Activated T-cell treated with anti-CD3 and anti-CD28 coated beads, Interleukin-2, amount 50 U/mL, for 24 hours (primary cell): ENCODE measurements at places on chromosomes 3 and 15.

DNA sequence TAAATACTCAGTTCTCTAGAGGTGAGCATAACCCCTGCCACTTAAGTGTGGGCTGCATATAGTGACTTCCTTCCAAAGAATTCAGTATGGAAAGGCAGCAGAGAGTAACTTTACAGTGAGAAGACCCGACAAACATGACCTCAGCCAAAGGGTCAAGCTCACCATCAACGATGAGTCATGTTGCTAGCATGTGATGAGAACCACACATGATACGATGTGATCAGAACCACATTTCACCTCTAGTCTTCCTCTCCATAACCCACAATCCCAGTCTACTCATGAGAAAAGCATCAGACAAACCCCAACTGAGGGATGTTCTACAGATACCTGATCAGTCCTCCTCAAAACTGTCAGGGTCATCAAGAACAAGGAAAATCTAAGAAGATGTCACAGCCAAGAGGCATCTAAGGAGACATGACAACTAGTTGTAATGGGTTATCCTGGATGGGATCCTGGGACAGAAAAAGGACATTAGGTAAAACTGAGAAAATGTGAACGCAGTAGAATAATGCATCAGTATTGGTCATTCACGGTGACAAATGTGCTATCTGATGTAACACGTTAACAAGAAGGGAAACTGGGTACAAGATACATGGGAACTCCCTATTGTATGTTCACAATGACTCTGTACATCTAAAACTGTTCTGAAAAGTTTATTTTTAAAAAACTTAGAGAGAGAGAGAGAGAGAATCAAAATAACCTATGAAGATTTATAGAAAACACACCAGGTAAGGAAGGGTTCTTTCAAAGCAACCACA, 28.3 kb downstream of the SEC61A1 start:
- no peak for DNase-seq

GRCh38 chr3:188259596-188259995, 105.6 kb downstream of the LPP start:
- no peak for DNase-seq

DNA sequence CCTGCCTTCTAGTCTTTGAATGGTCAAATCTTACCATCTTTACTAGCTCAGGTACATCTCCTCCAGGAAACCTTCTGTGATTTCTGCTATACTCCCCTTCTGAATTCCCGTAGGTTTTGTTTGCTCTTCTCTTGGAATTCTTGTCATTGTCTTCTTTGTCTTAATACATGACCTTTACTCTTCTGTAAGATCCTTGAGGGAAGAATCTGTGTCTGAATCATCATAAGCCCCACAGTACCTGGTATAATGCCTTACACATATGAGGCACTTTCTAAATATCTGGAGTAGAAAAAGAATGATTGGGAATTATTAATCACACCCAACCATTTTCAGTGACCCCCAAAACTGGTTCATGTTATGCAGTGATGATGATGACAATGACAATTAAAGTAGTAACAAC, 210.1 kb upstream of the NR2E3 start:
- DNase-seq = no peak

- no peak for DNase-seq
These were observed 57.6 kb downstream of the DNAH1 start for GRCh38 chr3:52373676-52374075.
